ENCODE measurements at places on chromosomes 3 and 15.

- DNase-seq, result no peak
Observed at GRCh38 chr3:71211083-71211482, 372.4 kb downstream of the FOXP1 start.

DNA sequence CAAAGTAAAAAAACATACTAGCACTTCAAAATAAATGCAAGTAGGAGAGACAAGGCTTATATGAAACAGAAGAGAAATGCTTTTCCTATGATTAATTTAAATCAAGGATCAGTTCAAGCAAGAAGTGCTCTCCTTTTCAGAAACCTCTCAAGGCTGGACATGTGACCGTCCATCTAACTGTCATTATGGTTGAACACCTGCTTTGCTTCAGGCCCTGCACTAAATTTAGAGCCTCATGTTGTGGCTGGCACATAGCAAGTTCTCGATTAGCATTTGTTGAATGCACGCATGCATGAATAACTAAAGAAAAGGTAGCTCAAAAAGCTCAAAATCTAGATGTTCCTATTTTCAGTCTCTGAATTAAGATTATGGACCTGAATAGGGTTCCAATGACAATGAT is 82.0 kb downstream of the SV2B start:
- DNase-seq, result no peak

GRCh38 chr15:36325206-36325605 is 254.2 kb upstream of the CDIN1 start:
- no peak for DNase-seq

GRCh38 chr3:126131881-126132750 is 48.2 kb upstream of the SLC41A3 start:
- no peak for DNase-seq

DNA sequence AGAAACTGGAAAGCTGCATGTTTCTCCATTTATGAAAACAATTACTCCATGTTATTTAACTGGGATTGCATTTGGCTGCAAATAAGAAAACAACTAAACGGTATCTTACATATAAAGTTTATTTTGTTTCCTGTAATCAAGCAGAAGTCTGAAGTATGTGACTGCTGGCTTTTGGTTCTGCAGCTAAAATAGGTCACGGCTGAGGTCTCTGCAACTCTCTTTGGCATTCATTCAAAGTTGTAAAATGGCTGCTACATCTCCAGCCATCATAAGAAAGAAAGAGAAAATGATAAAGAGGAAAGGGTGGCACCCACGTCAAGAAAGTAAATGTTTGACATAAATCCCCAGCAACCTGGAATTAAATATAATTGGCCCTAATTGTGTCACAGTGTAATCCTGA is 406.1 kb downstream of the TBC1D5 start:
- no peak for DNase-seq

DNA sequence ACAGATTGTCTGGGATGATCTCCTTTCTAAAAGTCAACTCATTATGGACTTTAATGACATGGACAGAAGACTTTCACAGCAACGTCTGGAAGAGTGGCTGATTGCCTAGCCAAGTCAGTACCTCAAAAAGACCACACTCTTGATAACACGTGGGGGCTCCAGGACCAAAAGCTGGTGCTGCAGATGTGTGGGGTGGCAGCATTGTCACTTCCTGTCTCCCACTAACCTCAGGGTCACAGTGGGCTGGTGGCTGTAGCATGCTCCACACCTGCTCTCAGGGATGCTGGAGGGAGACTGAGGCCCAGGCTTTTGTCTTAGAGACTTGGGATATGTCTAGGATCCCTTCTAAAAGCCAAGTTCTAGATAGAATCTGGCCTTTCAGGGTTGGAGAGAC is 118.1 kb downstream of the APBA2 start:
- no peak for DNase-seq

DNA sequence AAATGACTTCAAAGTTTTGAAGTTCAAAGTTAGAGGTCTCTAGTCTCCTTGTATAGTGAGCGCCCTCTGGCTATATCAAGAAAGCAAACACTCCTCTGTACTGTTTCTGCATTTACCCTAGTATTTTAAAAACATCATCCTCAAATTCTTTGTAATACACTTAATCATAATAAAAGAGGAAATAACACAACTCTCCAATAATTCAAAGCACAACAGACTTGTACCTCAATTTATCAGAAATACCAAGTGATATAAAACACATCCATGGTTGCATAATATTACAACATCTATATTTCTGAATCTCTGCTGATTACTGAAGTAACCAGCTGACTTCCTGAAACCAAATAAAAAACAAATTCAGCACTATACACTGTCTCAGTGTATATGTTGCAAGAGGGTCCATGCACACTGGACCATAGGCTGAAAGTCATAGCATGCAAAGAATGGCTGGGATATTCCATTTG is 12.5 kb downstream of the PLOD2 start:
- DNase-seq, result no peak

DNA sequence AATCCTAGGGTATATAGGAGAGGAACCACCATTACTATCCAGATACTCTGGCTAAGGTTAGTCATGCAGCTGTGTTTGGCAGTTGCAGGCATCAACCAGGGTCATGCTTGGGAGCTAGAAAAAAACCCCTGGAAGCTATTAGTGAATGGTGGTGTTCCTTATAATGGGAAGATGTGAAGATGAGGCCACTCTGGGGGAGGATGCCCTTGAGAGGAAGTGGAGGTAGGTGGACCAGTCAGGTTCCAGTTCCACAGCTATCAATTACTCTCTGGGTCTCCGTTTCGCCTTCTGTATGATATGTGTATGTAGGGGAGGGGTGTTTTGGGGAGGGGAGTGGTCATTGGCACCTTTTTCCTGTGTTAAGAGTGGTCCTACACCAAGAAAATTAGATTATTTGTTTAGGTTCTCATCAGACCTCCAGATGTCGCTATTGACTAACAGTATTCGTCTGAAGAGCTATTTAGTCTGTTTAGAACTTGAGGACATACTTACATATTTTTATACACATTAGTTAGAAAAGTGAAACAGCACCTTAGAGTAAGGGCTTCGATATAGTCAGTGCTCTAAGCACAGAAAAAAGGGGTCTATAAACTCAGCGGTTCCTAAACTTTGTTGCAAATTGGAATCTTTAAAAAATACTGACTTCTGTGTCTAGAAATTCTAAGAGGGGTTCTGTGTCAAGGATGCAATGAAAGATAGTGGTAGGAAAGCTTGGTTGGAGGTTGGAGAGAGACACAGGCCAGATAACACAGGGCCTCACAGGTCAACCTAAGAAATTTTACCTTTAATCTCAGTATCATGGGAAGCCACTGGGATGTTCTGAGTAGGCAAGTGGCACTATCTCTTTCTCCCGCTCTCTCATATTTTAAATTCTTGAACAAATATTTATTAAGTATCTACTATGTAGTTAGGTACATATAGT is 9.1 kb upstream of the HPS3 start:
- DNase-seq, result no peak

- no peak for DNase-seq
Observed at GRCh38 chr15:60458721-60459120, 20.2 kb downstream of the ICE2 start.

- DNase-seq, result no peak
Observed at GRCh38 chr3:170889630-170890029, 18.8 kb downstream of the EIF5A2 start.

GRCh38 chr3:107216711-107217110 is 160.5 kb upstream of the CCDC54 start:
- DNase-seq, result no peak

GRCh38 chr3:186075931-186076567 is 32.8 kb downstream of the ETV5 start:
- no peak for DNase-seq

GRCh38 chr3:2978977-2979732 is 131.0 kb downstream of the IL5RA start:
- no peak for DNase-seq

DNA sequence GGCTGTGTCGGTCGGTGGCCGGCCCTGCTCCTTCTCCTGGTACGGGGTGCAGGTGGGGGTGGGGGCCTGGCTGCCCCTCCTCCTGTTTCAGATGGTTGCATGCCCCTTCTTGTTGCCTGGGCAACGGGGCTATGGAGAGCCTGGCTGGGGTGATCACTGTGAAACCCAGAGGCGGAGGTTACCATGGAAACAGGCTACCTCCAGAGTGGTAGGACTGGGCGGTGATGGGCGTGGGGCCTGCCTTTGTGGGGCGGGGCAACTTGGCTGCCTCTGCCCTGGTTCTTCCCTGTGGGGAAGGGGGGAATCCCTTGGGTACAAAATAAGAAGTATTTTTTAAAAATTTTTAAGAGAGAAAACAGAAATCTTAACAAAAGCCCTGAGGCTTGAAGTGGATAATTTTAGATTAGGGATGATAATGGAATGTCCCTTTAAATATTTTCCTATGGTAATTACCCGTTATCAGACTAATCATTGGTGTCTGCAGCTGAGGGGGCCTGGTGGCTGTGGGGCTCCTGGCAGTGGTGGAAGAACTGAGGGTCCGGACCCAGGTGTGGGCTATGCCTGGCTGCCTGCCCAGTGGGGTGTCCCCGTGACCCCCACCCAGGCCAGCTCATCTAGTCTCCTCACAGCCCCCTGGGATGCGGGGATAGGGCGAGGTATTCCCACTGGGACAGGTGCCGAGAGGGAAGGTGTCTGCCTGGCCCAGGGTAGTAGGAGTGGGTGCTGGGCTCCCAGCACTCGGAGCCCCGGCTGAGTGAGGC is 32.5 kb downstream of the PLXNA1 start:
- DNase-seq, result no peak

DNA sequence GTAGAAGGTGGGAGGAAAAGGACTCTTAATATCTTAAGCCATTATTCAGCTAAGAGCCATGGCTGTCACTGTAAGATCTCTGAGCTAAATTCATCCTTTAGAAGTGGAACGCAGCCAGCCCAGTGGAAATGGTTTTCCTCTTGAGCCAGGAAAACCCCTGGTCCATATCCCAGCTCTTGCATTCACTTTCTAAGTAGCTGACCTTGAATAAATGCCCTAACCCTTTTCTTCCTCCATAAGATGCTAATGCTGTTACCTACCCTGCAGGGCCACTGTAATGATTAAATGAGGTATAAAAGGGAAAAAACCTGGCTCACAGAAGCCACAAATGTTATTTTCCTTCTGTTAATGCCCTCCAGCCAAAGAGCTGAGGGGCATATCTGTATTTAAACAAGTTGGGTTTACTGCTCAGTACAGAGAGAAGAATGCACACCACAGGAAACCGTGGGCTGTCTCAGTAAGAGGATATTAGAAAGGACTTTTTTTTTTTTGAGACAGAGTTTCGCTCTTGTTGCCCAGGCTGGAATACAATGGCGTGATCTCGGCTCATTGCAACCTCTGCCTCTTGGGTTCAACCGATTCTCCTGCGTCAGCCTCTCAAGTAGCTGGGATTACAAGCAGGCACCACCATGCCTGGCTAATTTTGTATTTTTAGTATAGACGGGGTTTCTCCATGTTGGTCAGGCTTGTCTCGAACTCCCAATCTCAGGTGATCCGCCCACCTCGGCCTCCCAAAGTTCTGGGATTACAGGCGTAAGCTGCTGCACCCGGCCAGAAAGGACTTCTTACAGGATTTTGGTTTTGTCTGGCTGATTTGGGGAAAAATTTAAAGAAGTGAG is 6.8 kb downstream of the UBL7 start:
- DNase-seq, result no peak

Data from stimulated activated CD8-positive, alpha-beta memory T cell treated with anti-CD3 and anti-CD28 coated beads, Interleukin-2, amount 100 ng/mL, for 1 hour (primary cell).